ENCODE measurements at places on chromosomes 4 and X.

- no peak for DNase-seq
Observed at GRCh38 chr4:15982842-15983524, 20.0 kb upstream of the FGFBP2 start.

DNA sequence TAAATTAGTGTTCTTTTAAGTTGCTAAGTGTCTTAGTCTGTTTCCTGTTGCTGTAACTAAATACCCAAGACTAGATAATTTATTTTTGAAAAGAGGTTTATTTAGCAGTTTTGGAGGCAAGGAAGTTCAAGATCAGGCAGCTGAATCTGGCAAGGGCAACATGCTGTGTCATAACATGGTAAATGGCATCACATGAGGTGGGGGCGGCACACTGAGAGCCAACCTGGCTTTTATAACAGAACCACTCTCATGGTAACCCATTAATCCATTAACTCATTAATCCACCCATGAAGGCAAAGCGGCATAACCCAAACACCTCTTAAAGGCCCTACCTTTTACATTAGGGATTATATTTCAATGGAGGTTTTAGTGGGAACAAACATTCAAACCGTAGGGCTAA, 182.2 kb upstream of the GATB start:
- DNase-seq, result no peak

DNA sequence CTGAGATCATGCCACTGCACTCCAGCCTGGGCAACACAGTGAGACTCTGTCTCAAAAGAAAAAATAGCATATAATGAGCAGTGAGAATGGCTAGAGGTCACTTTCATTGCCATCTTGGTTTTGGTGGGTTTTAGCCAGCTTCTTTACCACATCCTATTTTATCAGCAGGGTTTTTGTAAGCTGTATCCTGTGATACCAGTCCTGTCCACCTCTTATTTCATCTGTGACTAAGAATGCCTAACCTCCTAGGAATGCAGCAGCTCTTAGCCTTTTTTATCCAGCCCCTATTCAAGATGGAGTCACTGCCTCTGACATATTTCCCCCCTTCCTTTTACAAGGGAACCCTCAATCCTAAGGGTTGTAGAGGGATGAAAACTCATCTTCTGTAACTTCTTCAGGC, 26.1 kb upstream of the IGFBP7 start:
- DNase-seq, result no peak

DNA sequence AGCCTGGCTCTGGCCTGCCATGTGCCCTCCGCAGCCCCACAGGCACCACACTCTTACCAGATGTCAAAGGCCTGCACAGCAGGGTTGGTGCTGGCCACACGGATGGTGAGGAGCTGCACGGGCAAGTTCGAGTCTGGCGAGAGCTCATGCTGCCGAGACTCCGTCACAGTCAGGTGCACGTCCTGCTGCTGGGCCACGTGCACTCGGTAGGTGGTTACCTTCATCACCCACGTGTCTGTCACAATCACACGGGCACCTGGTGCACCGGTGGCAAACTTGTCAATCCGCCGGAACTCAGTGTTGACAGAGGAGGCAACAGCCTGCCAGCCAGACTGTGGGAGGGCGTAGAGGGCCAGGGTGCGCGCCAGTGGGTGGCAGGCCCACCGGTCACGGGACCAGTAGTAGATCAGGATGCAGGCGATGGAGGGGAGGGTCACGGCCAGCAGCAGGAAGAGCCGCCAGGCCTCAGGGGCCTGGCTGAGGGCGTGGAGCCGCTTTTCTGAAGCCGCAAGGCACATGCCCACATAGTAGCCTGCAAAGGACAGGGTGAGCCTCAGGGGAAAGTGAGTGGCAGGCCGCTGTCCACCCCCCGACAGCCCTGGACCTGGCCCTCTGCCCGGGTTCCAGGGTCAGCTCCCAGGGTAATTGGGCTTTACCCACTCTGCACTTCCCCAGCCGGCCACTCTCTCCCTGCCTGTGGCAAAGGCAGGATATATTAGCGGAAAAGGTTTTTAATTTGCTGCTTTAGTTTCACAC, 2.9 kb downstream of the TMEM129 start:
- no peak for DNase-seq

DNA sequence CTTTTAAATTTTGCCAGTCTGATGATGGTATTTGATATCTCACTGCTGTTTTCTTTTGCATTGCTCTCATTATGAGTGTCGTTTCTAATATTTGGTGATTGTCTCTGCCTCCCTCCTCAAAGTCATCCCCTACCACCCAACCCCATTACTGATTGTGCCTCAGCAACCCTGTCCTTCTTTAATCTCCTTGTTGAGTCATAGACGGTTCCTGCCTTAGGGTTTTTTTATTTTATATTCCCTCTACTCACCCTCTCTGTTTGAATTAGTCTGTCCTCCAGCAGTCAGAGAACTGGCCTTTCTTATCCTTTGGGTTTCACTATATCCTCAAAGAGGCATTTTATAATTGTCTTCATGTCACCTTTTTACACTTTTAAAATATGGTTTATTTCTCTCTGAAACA, 409.3 kb upstream of the CPEB2 start:
- no peak for DNase-seq

DNA sequence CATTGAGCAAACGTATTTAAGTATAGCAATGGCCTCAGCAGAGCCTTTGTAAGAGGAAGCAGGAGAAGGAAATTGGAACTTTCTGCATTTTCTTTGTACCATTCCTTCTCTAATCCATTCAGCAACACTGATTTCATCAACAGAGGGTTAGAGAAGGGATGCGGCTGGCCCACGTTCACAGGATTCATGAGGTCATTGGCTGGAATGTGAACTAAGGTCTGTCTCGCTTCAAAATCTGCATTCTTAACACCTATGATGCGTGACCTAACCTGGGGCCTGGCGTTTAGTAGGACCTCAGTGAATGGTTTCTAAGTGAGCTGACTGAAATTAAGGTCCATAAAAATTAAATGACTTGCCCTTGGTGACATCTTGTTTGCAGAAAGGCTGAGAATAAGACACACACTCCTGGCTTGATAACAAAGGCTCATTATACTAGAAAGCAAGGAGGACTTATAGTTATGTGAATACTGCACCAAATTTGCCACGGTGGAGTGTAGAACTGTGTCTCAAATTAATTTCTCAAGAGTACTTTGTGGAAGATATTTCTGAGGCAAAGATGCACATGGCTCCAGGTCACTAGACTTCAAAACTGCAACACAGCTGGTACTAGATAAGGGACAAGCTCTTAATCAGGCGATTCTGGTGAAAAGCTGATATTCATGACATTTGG, 25.4 kb downstream of the FGFBP1 start:
- no peak for DNase-seq

DNA sequence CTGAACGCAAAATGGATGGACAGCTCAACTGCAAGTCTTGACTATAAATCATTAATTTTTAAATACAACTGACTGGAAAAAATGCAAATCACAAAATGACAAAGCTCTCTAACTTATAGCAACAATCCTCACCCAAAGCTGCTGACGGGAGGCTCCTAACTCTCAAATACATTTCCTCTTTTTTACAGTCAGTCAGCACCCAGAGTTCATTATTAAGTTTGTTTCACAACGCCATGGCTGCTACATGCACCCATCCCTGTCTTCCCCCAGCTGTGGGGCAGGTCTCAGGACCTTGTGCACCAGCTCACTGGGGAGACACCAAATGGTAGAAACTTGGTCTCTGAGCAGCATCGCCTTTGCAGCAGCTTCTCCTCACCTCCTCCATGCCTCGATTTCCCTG, 97.6 kb downstream of the SLC34A2 start:
- DNase-seq, result no peak

- no peak for DNase-seq
Observed at GRCh38 chr4:86730310-86730709, 118.9 kb downstream of the SLC10A6 start.

DNA sequence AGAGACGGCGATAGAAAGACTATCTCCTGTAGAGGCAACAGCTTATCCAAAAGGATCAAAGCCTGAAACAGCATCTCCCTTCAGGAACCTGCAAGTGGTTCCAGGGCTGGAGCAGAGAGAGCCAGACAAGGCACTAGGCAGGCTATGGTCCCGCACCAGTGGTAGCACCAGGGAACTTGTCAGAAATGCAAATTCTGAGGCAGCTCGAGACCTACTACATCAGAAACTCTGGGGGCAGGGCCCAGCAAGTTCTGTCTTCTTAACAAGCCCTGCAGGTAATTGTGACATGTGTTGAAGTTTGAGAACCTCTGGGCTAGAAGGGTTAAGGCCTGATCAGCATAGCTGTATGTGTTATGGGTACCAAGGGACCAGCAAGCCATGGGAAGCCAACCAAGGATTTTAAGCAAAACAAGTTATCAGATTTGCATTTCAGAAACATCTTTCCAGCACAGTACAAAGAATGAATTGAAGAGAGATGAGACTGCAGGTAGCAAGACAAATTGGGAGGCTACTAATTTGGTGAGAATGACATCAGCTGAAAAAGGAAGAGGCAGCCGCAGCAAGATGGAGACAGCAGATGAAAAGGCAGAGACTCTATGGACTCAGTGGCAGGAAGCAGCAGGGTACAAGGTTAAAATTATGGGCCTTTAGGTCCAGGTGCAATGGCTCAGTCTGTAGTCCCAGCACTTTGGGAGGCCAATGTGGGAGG, 139.7 kb downstream of the TSPAN5 start:
- no peak for DNase-seq

GRCh38 chr4:95985791-95986550, 146.1 kb downstream of the PDHA2 start:
- no peak for DNase-seq

DNA sequence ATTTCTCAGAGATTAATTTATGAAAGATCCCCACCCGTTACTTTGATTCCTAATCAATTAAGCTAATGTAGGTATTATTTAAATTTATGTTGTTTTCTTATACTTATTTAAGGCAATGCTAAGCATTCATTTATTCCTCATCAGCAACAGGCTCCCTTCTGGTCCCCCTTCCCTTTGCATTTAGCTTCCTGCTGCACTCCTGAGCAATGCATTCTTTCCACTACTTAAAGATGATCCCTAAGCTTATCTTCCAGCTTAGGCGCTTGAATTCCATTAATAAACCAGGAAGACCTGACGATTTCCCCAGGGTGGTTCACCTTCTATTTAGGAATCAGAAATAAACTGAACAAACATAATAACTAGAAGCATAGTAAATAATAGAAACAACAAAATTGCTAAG, 1003.1 kb downstream of the FSTL5 start:
- no peak for DNase-seq

DNA sequence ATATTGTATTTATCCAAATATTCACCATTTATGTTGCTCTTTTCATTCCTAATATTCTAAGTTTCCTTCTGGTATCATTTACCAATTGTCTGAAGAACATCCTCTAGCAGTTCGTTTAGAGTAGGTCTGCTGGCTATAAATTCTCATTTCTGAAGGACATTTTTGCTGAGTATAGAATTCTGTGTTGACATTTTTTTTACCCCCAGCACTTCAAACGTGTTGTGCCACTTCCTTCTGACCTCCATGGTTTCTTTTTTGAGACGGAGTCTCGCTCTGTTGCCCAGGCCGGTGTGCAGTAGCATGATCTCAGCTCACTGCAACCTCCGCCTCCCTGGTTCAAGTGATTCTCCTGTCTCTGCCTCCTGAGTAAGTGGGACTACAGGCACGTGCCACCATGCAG, 26.4 kb downstream of the JADE3 start:
- no peak for DNase-seq

DNA sequence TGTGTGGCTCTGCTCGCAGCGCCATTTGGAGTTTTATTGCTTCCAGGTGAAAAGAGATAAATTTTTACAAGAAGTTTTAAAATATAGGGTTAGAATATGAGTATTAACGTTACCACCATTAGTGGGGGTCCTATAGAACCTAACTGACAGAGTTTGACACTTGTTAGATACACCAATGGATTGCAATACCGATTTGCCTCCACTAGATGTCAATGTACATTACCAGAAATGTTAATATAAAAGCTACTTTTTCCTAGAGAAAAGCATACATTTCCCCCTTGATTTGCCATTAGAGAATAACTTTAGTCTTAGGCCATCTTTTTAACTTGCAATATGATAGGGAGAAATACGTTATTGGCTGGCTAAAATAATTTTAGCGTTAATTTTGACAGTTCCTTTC, 108.4 kb downstream of the LINC00632 start:
- DNase-seq, result peak; percentile 5

DNA sequence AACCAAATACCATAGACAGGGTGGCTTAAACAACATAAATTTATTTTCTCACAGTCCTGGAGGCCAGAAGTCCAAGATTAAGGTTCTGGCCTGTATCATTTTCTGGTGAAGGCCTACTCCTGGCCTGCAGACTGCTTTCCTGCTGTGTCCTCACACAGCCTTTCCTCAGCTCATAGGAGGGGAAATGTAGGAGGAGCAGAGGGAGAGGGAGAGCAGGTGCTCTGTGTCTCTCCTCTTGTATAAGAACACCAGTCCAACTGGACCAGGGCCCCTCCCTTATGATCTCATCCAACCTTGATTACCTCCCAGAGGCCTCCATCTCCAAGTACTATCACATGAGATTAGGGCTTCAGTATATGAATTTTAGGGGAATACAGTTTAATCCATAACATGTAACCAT, 34.3 kb downstream of the RAPGEF2 start:
- DNase-seq, result no peak

DNA sequence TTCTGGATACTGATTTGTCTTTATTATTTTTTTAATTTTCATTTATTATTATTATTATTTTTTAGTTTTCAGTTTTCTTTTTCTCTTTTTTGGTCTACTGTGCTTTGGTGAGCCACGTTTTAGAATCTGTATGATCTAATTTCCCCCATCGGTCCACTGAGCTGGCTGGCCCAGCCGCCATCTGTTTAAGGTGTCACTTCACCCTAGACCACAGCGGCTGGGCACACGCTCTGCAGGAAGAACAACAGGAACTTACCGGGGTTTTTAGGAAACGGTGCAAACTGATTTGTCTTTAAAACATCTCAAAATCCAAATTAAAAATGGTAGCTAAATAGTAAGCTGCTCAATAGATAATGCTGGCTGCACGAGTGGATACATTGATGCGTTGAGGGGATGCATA, 48.8 kb upstream of the AMOT start:
- DNase-seq, result no peak

GRCh38 chrX:134647477-134647877, 10.8 kb downstream of the PLAC1 start:
- DNase-seq, result no peak

DNA sequence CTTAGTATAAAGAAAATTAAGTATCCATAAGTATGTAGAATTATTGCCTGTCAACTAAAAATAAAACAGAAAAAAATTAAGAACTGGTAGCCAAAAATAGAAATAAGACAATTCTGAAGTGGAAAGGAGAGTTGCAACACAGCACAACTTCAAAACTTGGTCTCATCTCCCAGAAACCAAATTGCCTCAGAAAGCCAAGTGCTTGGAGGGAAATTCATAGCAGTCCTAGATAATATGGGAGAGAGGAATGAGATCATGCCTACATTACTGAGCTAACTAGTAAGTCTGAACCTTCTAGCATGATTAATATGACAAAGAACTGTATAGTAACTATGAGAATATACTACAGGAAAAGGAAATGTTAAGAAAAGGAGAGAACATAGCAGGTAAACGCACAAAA, 256.5 kb downstream of the LDB2 start:
- no peak for DNase-seq

- DNase-seq, result no peak
Observed at GRCh38 chrX:42746606-42747005, 31.4 kb downstream of the PPP1R2C start.

All from dermis blood vessel endothelial cell (primary cell).